ENCODE measurements at places on chromosomes 5 and 9.

GRCh38 chr9:15104826-15105420, 194.7 kb upstream of the FREM1 start:
- DNase-seq, result peak; percentile 51

DNA sequence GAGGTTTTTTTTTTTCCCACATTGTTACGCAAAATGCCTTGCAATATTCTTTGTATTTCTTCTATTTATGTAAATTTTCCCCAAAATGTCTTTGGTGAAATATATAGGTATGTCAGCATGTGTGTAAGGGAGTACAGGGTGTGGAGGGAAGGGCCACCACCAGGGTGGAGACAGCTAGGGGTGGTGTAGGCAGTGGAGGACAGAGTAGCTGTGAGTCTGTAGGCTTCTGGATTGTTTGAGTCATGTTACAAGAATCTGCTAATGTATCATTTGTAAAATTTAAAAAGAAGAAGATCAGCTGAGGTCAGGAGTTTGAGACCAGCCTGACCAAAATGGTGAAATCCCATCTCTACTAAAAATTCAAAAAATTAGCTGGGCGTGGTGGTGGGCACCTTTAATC, 175.5 kb downstream of the NXNL2 start:
- DNase-seq, result no peak

DNA sequence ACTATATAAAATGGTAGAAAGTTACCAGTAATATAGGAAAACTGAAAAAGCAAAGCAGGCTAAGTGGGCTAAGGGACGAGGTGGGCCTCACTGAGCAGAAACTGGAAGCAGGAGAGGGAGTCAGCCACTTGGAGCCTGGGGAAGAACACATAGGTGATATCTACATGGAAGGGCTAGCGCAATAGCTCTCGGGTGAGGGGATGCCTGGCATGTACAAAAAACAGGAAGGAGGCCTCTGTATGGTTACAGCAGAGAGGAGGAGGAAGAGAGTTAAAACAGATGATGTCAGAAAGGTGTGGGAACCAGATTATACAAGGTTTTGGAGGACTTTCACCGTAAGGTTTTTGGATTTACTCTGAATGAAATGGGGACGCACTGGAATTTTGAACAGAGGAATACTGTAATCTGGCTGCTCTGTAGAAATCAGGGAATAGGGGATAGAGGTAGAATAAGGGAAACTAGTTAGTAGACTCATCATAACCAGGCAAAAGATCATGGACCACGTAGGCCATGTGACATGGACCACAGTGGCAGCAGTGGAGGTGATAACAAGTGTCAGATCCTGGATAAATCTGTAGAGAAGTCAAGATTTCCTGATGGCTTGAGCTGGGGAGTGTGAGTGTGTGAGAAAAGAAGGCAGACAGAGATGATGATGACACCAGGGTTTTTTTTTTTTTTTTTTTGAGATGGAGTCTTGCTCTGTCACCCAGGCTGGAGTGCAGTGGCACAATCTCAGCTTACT, 52.5 kb downstream of the FNBP1 start:
- DNase-seq, result no peak

DNA sequence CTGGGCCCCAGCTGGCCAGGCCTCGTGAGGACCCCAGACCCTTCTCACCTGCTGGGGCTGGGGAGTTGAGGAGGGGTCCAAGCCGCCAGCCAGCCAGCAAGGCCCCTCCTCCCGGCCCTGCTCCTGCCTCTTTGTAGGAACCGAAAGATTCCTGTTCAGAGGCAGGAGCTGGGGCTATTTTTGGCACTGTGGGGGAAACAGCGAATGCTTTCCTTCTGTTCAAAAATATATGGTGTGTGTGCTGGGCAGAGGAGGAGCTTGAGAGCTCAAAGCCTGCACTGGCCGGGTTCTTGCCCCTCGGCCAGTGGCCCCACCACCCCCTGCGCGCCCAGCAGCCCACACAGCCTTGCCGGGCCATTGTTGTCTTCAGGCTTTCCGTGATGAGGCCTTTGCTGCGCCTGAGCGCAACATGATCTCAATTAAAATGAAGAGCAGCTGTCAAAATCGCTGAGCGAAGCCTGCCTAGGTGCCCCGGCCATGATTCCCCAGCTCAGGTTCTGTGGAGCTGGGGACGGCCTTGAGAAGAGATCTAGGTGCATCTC, 13.4 kb downstream of the NCS1 start:
- no peak for DNase-seq

DNA sequence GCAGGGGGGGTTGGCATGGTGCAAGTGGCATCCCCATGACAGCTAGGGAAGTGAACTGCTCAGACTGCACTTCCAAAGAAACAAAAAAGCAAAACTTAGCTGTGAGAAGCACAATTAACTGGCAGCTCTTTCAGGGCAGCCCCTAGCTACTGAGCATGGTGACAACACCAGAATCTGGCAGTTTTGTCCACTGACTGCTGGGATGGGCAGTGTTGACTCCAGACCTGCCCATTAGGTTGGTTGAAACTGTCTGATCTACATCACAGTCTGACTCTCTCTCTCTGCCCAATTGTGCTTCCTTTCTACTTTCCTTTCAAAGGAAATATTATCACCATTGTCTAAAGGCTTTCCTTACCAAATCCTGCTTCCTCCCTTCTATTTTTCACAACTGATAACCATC, 12.5 kb upstream of the RAD23B start:
- DNase-seq, result no peak

- DNase-seq, result no peak
Measured at GRCh38 chr5:97074859-97075489, 67.4 kb downstream of the LIX1 start.

DNA sequence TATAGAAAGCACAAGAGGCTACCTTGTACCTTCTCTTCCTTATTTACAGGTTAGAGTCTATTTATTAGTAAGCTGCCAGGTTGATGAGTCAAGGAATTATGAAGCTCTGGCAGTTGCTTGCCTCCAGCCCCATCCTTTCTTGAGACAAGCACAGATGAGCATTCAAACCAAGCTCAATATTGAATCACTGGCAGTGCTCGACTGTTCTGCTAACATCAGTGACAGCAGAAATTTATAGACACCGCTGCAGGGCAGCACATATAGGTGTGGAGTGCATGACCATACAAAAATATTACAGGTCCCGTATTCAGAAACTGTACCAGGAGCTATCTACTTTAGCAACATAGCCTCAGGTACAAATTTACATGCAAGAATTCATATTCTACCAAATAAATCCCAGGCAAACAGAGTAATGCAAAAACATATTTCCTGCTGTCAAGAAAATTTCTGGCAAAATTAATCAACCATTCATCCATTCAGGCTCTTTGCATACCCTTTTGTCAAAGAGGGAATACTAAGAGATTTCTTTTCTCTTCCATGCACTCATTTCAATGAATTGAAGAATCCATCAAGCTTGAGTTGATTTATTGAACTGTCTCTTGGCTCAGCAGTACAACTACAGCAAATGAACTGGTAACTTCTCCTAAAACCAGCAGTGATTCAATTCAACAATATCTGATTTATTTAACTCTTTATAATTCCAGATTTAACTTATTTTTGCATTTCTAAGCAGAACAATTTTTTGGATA, 26.9 kb upstream of the PCA3 start:
- DNase-seq, result no peak

DNA sequence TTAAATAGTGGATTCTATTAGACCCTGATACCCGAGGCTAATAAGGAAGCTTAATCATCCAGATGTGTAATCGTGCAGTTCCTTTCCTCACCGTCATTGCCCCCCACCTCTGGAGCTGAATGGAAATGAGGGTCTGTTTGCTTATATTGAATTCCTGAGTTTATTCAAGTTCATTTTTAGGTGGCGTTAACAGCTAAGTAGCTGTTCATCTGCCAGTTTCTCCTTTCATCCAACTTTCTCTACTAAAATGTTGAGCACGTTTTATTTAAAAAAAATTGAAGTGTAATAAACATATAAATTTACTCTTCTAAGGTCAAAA, 291.0 kb downstream of the DOCK8 start:
- no peak for DNase-seq

DNA sequence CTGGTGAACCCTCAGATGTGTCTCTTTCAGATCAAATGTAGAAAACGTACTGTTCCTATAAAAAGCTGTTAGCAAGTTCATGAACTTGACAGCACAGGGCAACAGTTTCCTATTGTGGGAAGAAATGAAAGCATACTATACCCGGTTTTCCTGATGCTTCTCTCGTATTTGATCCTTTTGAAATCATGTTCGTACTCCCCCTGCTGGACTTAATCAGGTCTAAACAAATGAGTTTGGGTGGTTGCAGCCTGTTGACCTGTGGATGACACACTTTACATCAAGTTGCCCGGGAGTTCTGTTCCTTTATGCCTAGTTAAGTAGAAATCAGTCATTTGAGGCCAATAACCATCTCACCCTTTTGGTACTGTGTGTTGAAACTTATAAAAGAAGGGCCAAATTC, 1992.3 kb downstream of the MAT2B start:
- peak; percentile 2 for DNase-seq

DNA sequence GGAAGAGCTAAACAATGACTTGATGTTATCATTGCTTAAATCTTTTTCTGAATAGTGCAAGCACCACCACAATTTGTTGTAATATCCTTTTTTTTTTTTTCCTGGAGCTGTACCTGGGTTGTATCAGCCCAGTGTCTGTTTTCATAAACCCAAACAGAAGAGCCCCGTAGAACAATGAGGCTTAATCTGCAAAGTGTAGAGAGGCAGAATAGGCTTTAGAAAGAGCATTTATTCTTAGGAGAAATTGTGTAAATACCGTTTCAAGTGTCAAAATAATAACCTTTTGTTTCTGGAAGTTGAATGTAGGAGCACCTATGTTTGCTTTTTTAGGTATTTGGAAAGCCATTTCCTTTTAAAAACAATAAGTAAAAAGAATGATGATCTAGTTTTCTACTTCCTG, 26.4 kb downstream of the RGS7BP start:
- no peak for DNase-seq

- no peak for DNase-seq
Measured at GRCh38 chr5:140321796-140322195, 18.9 kb upstream of the PFDN1 start.

GRCh38 chr5:39780347-39780746, 355.6 kb upstream of the DAB2 start:
- peak; percentile 82 for DNase-seq

- no peak for DNase-seq
Measured at GRCh38 chr9:70228118-70228517, 30.7 kb upstream of the SMC5 start.

- DNase-seq, result no peak
Measured at GRCh38 chr5:169424670-169425378, 123.9 kb upstream of the SLIT3 start.

GRCh38 chr5:154478224-154478565, at the start of gene HAND1:
Gene HAND1, minus strand, starts transcription at chr5:154478227. Its CDS starts 219 bp downstream, at chr5:154478008.
- DNase-seq, result peak; percentile 34

DNA sequence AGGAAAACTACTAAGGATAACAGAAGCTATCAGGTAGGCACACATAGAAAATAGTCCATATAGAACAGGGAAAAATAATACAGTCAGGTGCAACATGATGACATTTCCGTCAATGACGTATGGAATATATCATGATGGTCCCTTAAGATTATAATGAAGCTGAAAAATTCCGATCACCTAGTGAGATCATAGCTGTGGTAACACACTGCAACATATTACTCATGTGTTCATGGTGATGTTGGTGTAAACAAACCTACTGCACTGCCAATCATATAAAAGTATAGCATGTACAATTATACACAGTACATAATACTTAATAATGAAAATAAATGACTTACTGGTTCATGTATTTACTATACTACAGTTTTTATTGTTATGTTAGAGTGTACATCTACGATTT, 60.0 kb downstream of the MEGF9 start:
- no peak for DNase-seq

DNA sequence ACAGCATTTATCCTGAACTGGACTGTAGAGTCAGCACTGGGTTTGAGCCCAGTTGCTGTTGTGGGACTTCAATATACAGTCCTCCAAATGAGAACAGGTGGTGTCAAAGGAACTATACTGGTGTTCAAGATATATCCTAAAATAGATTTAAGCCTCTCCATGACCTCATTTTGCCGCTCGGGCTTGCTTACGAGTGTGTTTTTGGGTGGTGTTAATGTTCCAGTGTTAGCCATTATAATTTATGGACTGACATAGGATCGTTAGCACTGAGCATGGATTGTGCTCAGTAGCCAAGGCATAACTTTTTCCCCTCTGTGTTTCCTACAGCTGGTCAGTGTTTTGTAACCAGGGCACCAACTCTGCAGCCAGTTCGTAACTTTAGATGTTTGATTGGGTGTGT, 306.6 kb downstream of the SPATA31D1 start:
- no peak for DNase-seq

DNA sequence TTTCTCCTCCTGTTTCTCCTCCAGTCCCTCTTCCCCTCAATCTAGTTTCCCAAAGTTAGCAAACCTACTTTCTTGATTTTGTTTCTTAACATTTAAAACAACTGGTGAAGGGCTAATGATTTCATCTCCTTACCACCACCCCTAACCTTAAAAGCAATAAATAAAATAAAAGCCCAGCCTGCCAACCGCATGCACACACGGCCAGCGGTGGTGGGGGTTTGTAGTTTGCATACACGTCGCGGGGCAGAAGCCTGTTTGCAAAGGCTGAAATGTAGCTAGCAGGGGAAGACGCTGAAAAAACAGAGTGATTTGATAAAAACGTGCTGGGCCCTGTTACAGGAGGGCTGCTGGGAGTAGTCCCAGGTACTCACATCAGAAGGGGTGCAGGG, 1.9 kb upstream of the DMRT2 start:
- DNase-seq, result no peak

DNA sequence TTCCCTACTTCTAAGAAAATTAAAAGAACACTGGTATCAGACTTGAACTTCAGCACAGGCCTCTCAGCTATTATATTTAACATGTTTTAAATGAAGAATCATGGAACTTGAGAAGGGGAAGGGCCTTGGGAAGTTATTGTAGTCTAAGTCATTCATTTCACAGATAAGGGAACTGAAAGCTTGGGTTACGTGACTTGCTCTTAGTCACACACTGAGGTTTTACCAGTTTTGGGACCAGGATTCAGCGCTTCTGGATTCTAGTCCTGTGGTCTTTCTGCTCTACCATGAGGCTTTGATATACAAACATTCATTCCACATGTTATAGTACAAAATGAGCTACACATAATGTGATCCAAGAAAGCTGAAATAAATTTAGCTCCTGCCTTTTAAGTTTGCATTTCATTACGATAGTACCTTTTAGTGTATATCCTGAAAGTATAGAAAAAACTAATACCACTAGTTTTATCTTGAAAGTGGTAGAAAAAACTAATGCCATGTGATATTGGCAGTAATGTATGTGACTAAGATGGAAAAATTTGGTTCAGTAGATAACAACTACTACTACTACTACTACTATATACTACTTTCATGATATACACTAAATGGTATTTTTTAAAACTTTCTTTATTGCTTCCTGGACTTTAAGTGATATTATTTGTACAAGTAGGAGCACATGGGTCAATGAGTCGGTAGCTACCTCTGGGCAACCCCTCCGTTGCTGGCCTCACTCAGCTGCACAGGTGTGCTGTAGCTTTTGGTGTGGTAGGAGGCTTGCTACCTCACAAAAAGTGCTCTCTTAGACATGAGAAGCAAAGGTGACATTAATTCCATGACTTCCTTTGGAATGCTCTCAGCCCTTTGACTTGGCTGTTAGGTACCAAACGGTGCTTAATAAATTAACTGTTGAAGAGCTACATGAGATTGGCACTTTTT, 40.7 kb downstream of the F2RL2 start:
- DNase-seq, result no peak

- no peak for DNase-seq
Measured at GRCh38 chr5:89120719-89121118, 237.7 kb upstream of the MEF2C start.

- peak; percentile 28 for DNase-seq
Measured at GRCh38 chr5:53035868-53036381, 46.8 kb downstream of the ITGA2 start.

- DNase-seq, result no peak
Measured at GRCh38 chr9:4400731-4401130, 89.5 kb upstream of the SLC1A1 start.

GRCh38 chr5:138686668-138687067, 66.6 kb upstream of the CTNNA1 start:
- peak; percentile 84 for DNase-seq

Measured in endothelial cell of umbilical vein (primary cell).